ENCODE measurements at places on chromosomes 5 and 9.

DNA sequence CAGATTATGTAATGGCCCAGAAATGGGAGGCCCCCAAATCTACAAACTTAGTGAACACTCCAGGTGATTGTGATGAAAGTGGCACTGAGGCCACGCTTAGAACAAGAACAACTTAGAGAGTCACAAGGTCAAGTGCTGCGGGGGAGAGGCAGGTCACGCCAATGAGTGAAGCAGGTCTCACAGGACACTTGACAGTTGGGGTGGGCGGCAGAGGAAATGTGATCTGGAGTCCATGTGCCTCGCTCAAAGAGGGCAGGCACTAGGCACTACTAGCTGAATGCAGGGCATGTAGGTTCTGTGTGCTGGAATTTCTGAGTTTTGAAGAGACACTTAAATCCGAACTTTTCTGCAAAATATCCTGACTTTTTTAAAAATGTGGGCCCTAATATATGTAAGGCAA lies 193.2 kb upstream of the RORB start:
- no peak for DNase-seq

DNA sequence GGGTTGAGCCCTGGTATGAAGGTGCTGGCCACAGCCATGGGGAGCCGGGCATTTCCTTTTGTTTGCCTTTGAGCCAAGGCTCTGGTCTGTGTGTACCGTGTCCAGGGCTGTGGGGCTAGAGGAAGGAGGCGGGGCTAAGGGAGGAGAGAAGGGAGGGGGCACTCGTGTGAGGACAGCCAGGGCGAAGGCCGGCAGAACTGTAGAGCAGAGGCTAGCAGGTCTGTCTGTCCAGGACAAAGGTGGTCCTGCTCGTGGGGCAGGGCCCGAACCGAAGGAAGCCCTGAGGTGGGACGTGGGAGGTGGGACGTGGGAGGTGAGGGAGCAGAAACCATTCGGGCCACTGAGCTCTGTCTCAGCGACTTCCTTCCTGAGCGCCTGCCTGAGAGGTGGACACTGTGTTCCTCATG lies 41.3 kb upstream of the TESK1 start:
- DNase-seq, result no peak

GRCh38 chr5:95621839-95622629 lies 2.1 kb downstream of the GPR150 start:
- no peak for DNase-seq

- DNase-seq, result no peak
These were observed 91.8 kb upstream of the ACO1 start for GRCh38 chr9:32292611-32293010.

- no peak for DNase-seq
These were observed 186.6 kb downstream of the ATP10B start for GRCh38 chr5:160665460-160665859.

DNA sequence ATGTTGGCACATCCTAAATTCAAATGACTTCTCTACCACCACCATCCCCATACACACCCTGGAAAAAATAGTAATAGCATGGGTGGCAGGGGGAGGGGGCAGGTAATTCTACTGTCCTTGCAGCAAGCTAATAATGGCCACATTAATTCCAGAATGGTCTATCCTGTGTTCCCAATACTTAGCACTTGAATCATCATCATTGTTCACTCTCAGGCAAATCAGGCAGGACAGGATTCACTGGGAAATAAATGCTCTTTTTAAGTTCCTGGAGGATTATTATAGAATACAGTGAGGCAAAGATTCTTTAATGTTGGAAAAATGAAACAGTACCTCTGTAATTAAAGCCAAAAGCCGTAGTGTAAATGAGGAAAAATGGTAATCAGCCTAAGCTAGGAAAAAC lies 254.5 kb downstream of the ARRDC3 start:
- no peak for DNase-seq

- no peak for DNase-seq
These were observed 71.0 kb downstream of the AMBP start for GRCh38 chr9:114006931-114007691.

All from kidney epithelial cell (primary cell).